Stimulated activated CD8-positive, alpha-beta memory T cell treated with anti-CD3 and anti-CD28 coated beads, Interleukin-7, amount 100 ng/mL, for 48 hours (primary cell): ENCODE measurements at places on chromosomes 13 and 19.

GRCh38 chr19:2721570-2722540 lies 683 bp upstream of the DIRAS1 start:
- DNase-seq, result no peak

DNA sequence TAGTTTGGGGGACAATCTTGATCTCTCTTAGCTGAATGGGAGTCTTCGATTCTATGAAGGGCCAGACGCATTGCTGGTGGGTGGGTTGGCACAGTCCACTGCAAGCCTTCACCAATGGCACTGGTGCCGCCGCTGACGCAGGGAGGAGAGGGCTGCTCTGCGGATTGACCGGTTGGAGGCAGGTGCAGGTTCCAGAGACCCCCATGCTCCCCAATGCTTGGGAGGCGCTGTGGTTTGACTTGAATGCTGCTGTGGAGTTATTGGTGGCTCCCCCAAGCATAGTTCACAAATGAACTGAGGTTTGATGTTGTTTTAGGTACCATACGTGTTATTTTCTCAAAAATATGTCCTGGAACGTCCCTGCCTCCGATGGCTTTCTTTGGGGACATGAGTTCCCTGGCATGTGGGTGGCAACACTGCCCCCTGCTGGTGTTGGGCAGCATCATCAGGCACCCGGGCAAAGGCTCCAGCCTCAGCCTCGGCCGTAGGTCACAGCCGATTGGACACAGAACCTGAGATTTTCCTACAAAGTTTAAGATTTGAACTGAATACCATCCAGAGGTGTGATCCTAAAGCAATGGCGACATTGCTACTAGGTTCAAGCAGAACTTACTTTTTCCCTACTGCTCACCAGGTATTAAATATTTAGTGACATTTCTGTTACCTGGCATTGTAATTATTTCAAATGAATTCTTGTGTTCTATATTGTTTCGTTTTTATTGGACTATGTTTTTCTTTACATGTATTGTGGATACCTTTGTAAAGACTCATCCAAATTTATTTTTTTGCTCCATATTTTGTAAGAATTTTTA lies 95.5 kb downstream of the ANKRD10 start:
- DNase-seq, result peak; percentile 45

- DNase-seq, result no peak
These were observed 80.5 kb downstream of the CCNA1 start for GRCh38 chr13:36512771-36513170.

DNA sequence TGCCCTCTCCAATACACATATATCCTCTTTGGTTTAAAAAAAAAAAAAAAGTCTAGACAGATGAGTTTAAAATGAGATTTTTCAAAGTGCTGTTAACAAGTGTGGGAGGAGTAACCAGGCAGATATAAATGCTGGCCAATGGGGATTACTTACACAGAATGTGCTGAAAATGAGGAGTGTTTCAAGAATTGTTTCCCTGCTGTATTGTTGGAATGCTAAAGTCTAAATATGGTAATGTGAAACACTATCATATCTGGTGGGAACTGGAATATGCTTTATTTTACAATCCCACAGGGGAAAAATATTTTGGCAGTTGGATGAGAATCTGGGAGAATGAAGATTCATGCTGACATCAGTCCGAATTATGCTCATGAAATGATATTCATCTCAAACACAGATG lies 250.7 kb downstream of the DCT start:
- no peak for DNase-seq

DNA sequence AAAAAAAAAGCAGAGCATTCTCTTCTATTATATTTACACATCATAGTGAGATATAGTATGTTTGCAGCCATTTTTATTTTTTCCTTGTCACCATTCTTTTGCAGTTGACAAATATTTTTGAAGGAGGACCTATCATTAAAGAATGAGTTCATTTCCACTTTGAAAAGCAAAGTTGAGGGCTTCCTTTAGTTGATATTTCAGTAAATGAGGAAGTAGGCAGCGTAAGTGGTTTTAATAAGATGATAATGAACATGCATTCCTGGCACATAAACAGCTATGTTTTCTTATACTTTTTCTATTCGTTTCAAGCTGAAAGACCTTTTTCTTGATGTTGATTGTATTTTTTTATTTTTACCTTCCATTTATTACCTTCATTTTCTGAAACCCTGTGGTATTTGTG lies 66.2 kb downstream of the ZMYM2 start:
- DNase-seq, result no peak

DNA sequence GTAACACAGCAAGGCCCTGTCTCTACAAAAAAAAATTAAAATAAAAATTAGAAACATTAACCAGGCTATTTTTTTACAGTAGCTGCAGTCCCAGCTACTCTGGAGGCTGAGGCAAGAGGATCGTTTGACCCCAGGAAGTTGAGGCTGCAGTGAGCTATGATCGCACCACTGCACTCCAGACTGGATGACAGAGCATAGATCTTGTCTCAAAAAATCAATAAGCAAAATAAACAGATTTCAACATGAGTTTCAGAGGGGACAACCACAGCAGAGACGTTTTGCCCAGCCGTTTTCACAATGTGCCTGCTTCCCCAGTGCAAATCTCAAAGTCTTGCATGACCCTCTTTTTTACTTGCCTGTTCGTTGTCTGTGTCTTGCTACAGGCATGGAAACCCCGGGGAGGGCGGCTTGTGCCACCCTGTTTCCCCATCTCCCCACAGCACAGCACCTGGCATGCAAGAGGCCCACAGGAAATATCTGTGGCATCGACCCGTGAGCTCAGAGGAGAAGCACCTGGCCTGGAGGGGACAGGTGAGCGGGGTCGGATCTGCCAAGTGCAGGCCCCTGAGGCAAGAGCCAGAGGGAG lies 222.0 kb upstream of the ZNF507 start:
- no peak for DNase-seq

GRCh38 chr13:43939086-43939485 lies 59.4 kb downstream of the LACC1 start:
- DNase-seq, result no peak

GRCh38 chr13:39044536-39044935 lies 6.3 kb downstream of the NHLRC3 start:
- DNase-seq, result no peak

- no peak for DNase-seq
These were observed 448.1 kb downstream of the DIAPH3 start for GRCh38 chr13:59715611-59716010.

DNA sequence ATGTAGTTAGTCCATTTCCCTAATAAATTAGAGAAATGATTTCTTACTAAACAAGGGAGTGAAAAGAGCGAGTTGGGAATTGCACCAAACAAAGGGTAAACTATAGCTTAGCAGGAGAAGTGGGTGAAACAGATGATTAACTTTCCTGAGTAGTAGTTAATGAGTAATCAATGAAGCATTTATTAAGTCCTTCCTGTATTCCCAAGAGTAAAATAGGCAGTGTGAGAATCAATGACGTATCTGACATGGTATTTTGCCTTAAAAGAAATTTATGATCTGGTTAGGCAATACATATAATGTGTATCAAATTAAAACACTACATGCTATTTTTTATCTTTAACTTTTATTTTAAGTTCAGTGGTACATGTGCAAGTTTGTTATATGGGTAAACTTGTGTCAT lies 142.8 kb downstream of the KLF5 start:
- no peak for DNase-seq

- no peak for DNase-seq
These were observed 19.4 kb upstream of the ADGRE5 start for GRCh38 chr19:14361824-14362223.

GRCh38 chr13:109235901-109236300 lies 550.5 kb downstream of the IRS2 start:
- no peak for DNase-seq

DNA sequence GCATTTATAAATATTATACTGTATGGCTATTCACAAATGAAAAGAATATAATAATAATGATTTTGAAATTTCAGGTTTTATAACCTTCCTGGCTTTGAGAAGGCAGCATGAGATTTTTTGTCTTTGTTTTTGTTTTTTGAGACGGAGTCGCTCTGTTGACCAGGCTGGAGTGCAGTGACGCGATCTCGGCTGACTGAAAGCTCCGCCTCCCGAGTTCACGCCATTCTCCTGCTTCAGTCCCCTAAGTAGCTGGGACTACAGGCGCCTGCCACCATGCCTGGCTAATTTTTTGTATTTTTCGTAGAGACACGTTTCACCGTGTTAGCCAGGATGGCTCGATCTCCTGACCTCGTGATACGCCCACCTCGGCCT lies 64.1 kb downstream of the ZNF429 start:
- DNase-seq, result no peak

DNA sequence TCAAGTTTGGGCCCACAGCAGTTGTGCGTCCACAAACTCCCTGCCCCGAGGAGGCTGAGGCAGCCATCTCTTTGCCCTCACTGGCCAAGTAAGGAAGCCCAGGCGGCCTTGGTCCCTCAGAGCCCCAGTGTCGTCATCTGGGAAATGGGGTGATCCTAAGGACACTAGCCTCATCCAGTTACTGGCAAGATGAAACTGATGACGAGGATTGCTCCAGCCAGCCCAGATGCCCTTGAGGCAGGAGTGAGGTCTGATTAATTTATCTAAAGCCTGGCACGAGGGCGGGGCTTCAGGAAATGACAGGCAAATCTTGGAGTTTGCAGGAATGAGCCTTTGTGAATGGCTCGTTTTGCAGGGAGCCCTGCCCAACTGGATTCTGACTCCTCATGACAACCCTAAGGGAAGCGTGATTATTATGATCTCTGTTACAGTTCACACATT lies 5.6 kb downstream of the LIPE start:
- no peak for DNase-seq

GRCh38 chr13:98335721-98336120 lies 158.7 kb upstream of the RNF113B start:
- no peak for DNase-seq

- no peak for DNase-seq
These were observed 6.6 kb downstream of the PEPD start for GRCh38 chr19:33514885-33515551.

DNA sequence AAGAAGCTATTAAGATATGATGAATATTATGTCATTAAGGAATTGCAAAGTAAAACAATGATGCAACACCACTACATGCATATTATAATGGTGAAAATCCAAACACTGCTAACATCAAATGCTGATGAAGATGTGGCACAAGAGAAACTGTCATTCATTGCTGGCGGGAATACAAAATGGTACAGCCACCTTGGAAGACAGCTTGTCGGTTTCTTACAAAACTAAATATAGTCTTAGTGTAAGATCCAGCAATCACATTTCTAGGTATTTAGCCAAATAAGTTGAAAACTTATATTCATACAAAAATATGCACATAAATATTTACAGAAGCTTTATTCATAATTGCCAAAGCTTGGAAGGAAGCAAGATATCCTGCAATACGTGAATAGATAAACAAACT lies 114.9 kb upstream of the EDNRB start:
- DNase-seq, result no peak

GRCh38 chr13:31105020-31105795 lies 56.5 kb downstream of the HSPH1 start:
- DNase-seq, result no peak

DNA sequence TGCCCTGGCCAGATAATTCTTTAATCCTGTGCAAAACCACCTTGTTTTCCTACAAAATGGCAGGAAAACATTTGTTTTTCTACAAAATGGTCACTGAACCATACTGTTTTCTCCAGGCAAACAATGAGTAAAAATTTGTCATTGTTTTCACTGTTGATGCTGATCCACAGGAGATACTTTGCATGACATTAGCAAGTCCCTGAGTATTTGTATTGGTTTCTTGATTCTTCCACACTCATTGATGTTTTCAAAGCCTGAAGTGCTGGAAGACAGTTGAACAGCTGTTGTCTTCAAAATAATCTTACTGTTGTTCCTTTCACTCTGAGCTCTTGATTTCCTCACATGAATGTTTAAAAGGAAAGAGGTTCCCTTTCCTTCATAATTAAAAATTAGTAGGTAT lies 123.1 kb upstream of the HTR2A start:
- DNase-seq, result no peak

- DNase-seq, result no peak
These were observed 12.9 kb downstream of the CC2D1A start for GRCh38 chr19:13918726-13919411.

DNA sequence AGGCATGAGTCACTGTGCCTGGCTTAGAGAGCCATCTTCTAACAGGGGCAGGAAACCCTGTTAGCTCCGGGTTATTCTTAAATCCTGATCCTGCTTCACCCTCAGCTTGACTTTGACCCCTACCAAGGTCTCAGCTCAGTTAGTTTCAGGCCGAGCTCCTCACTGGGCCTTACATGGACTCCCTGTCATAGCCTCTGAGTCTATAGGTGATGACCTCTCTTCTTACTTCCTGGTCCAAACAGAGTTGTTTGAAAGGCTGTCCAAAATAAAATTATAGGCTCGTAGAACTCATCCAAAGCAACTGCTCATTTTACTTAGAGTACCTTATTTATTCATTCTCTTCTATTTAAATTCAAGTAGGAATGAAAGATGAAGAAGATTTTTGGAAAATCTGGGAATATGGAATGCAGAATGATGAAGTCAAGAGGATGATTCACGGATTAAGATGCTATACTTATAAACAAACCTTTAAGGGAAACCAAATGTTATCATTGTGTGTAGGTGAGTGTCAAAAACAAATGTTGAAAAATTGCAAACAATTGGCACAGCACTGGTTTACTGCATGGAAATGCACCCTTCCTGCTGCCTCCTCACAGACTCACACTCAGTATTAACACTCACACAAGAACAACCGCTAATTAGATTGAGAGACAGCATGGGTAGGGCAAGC lies 174.1 kb downstream of the RGCC start:
- no peak for DNase-seq

GRCh38 chr19:16398530-16399249 lies 73.1 kb downstream of the EPS15L1 start:
- DNase-seq, result no peak

DNA sequence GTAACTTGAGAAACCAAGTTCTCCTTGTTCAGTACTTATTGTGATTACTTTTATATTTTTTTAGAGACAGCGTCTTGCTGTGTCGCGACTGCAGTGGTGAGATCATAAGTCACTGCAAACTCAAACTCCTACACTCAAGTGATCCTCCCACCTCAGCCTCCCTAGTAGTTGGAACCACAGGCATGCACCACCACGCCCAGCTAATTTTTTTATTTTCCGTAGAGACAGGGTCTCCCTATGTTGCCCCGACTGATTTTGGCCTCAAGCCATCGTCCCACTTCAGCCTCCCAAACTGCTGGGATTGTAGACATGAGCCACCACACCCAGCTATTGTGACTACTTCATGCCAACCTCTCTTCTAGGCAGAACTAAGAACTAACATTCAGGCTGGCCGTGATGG lies 8.3 kb downstream of the C19orf53 start:
- no peak for DNase-seq

DNA sequence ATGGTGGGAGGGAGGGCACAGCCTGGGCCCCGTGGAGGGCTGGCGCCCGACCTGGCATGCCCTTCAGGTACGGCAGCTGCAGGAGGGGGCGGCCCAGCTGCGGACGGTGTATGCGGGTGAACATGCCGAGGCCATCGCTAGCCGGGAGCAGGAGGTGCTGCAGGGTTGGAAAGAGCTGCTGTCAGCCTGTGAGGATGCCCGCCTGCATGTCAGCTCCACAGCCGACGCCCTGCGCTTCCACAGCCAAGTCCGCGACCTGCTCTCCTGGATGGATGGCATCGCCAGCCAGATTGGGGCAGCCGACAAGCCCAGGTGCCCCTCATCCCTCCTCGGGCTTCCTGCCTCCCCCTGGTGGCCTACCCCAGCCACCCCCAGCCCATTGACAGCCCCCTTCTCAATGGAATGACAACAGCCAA lies 16.6 kb upstream of the SHKBP1 start:
- no peak for DNase-seq
